ENCODE measurements at places on chromosomes 3 and 15.

DNA sequence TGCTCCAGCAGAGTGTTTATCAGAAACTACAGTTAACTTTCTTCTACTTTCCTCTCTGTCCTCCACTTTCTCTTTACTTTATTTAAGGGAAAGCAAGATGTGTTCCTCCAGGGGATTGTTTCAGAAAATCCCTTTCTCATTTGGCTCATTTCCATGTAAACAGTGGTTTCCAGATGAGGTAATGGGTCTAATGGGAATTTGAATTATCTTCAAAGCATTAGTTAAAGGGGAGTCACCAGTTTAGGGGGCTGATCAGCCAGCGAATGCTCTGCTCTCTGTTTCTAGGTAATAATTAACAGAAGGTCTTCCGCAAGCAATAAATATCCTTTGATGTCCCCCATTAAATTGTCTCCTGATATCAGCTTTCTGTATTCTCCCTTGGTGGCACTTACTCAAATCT is 30.4 kb upstream of the ZNF639 start:
- DNase-seq = no peak

DNA sequence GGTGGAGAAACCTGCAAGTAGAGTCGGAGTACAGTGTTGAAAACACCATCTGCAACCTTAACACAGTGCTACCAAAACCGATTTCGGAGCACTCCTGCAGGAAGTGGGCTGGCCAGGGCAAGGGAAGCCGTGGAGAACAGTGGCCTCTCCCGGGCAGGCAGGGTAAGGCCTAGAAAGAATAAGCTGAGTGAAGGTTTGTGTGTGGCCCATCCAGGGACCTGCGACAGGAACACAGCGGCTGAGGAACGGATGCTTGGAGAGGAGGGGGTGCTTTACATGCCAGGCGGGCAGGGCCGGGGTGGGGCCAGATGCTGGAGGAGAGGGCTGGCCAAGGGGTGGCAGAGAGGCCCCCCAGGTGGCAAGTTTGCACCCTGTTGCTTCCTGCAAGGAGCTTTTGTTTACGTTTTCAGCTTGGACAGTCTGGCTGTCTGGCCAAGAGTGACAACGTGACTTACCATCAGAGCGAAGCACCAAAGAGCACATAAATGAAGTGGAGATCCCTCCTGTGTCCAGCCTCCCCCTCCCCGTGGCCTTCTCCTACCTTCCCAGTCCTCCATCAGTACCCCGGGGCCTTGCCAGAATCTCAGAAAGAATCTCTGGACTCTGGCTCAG is 156.5 kb downstream of the PGPEP1L start:
- peak; percentile 72 for DNase-seq

DNA sequence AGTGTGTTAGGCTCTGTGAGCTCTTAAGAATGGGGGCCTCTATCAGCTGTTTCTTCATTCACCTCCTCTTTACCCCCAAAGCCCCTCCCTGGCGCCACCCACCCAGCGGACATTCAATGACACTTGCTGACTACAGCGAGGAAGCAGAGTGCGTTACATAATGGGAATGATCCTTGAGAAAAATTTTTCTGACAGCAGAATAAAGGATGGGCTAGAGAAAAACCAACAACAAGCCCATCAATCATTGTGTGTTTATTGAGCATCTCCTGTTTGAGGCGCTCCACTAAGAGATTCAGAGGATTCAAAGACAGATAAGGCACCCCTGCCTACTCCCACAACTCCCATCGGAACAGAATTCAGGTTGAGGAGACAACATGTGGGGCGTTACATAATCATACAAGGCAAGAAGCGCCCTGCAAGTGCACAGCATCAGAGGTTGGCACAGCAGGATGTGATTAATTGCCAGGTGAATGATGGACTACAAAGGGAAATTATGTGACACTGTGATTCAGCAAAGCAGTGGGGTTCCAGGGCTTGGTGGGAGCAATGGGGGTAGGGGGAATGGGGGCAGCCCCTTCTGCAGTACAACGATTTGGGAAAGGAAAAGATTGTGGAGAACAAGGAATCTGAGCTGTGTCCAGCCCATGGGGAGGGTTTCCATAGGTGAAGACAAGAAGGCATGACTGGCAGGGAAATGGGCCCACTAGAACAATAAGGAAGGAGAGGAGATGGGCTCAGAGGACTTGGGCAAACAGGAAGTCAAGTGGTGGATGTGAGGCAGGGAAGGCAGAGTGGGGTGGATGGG is 141.3 kb upstream of the ATP2B2 start:
- DNase-seq = no peak

GRCh38 chr3:139534455-139534812 is 5.1 kb downstream of the RBP1 start:
- peak; percentile 79 for DNase-seq

GRCh38 chr3:184880276-184881019 is 68.5 kb downstream of the VPS8 start:
- DNase-seq = no peak

Data from HT1080 (cell line).